ENCODE measurements at places on chromosomes 13 and 19. TPM values are rescaled to one million over a fixed set of nuclear protein-coding genes. Genes with fewer than 3 reads are reported as not detected.
A peak's percentile ranks its signal among the peaks of the same experiment; 100 is the strongest.

APLP1 gene
- total RNA-seq: 1.2 TPM

DPF1 gene
- total RNA-seq: 1.2 TPM

LYL1 gene
- 5.6 TPM for total RNA-seq

CALR gene
- 625 TPM for total RNA-seq

OR7A17 gene
- total RNA-seq: not detected

COL5A3 gene
- total RNA-seq: 2.8 TPM

ZNF738 gene
- 11.8 TPM for total RNA-seq

DNA sequence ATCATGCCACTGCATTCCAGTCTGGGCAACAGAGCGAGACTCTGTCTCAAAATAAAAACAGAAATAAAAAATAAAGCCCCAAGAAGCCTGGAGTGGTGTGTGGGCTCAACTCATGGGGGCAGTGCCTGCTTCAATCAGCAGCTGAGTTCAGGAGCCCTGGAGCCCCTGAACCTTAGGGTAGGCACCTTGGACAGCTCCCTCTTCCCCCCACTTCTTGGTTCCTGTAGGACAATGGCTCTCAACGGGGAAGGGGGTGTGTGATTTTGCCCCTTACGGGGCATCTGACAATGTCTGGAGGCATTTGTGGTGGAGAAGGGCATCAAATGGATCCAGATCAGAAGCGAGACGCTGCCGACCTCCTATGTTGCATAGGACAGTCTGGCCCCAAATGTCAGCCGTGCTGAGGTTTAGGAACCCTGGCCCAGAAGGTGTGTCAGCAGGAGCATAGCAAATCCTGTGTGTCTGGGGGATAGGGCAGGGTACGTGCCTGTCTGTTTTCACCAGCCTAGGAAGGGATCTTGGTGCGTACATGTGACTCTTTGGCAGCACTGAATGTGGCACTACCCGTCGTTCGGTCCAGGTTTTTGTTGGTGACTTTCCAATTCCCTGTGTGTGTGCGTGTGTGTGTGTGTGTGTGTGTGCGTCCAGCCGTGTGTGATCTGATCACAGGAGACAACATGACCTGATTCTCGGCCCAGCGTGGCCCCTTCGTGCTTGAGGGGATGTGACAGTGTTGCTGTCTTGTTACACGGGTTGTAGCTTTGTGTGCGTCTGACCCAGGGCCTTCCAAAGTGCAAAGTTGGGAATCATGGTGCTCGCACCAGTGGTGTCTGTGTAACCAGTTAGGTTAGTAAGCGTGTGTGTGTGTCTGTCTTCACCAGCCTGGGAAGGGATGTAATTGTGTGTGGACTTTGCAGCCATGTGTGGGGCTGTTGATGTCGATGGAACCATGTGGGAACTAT lies 7.5 kb downstream of the IGLON5 start:
- H3K4me1 ChIP-seq: no peaks in the 10 kb centered on the region
- peaks cover 27% of the 10 kb centered on the region for H3K27me3 ChIP-seq
- DNase-seq: no peak
- no peak overlapping the region for H3K27ac ChIP-seq
- no peaks in the 10 kb centered on the region for H3K36me3 ChIP-seq

GRCh38 chr13:20136781-20137703 lies 23.8 kb downstream of the GJA3 start:
- H3K27me3 ChIP-seq: peaks cover 48% of the 10 kb centered on the region
- DNase-seq: peak; percentile 67
- no peaks in the 10 kb centered on the region for H3K36me3 ChIP-seq
- peak overlapping the region; percentile 20 for H3K4me3 ChIP-seq
- H3K27ac ChIP-seq: no peak overlapping the region
- H3K4me1 ChIP-seq: peaks cover 4% of the 10 kb centered on the region

DNA sequence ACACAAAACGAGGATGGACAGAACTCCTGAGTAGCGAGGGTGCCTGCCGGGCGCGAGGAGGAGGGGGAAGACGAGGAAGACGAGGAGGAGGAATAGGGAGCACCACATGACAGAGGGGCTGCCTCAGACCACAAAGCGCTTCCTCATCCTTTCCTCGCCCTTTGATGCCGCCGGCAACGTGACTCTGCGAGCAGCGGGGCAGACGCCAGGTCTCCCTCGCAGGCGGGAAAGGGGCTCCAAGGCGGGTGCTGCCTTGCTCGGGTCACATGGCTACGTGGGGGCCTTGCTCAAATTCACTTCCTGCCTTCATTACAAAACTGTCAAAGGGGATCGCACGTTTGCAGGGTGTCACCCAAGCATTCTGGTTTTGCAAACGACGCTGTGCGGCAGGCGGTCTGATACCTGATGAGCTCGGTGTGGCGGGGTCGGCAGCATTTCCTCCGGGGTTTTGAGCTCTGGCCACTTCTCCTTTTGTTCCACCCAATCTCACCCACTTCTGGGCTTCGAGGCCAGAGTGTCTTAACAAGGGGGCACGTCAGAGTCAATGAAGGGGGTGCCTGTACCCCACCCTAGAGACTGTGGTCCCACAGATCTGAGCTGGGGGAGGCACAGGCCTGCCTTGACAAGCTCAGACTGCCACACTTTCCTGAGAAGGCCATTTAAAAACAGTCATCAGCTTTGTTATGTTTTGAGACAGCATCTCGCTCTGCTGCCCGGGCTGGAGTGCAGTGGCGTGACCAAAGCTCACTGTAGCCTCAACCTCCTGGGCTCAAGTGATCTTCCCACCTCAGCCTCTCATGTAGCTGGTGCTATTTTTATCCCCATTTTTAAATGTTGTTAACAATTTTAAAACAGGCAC lies 14.9 kb downstream of the MAP2K2 start:
- peak overlapping the region; percentile 12 for H3K4me3 ChIP-seq
- no peaks in the 10 kb centered on the region for H3K27me3 ChIP-seq
- H3K36me3 ChIP-seq: peaks cover 34% of the 10 kb centered on the region
- peak overlapping the region; percentile 90 for H3K27ac ChIP-seq

DNA sequence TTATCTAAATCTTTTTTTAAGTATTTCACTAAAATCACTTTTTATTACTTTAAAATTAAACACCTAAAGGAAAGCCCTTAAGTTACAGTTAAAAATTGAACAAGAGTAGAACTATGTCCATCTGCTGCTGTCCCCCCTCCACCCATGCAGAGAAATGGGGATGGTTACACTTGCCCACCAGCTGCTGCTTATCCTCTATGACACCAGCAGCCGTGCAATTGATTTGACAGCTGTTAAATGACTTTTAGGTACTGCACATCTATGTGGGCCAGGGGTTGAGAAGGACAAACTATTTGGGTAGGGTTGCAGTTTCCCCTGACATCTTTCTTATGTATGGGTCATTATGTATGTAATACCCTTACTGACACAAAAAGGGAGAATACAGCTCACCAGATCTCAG lies 77.2 kb downstream of the TBC1D4 start:
- no peak overlapping the region for H3K4me3 ChIP-seq
- H3K27me3 ChIP-seq: peaks cover 9% of the 10 kb centered on the region
- H3K4me1 ChIP-seq: no peaks in the 10 kb centered on the region
- no peaks in the 10 kb centered on the region for H3K36me3 ChIP-seq
- no peak for DNase-seq

- peak overlapping the region; percentile 97 for H3K4me3 ChIP-seq
- no peak for DNase-seq
- H3K4me1 ChIP-seq: peaks cover 61% of the 10 kb centered on the region
- H3K27ac ChIP-seq: peak overlapping the region; percentile 96
- H3K27me3 ChIP-seq: no peaks in the 10 kb centered on the region
- H3K36me3 ChIP-seq: peaks cover 59% of the 10 kb centered on the region
Measured at GRCh38 chr13:46178821-46179220, 3.2 kb downstream of the LCP1 start.

- peaks cover 5% of the 10 kb centered on the region for H3K27me3 ChIP-seq
- H3K27ac ChIP-seq: no peak overlapping the region
- no peak overlapping the region for H3K4me3 ChIP-seq
- H3K4me1 ChIP-seq: no peaks in the 10 kb centered on the region
Measured at GRCh38 chr19:48530066-48530720, 18.6 kb upstream of the LMTK3 start.

DNA sequence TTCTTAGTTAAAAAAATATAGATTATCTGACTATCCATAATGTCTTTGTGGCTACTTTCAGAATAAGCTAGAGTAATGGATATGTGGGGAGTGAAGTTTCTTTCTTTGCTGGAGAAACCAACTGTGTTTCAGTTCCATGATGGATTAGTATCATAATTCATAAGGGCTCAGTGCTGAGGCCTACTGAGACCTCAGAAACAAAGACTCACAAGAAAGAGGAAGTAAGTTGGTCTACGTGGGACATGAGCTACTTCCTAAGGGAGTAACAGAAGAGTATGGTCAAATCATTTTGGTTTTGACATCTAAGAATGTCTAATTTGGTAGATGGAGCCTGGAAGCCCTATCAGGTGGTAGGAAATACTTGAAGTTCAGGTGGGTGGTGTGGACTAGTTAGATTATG lies 99.0 kb upstream of the HTR2A start:
- H3K4me1 ChIP-seq: no peaks in the 10 kb centered on the region
- H3K27me3 ChIP-seq: no peaks in the 10 kb centered on the region
- no peaks in the 10 kb centered on the region for H3K36me3 ChIP-seq
- no peak for DNase-seq
- H3K27ac ChIP-seq: no peak overlapping the region

- H3K4me3 ChIP-seq: no peak overlapping the region
- peaks cover 12% of the 10 kb centered on the region for H3K4me1 ChIP-seq
- H3K27me3 ChIP-seq: no peaks in the 10 kb centered on the region
- H3K27ac ChIP-seq: no peak overlapping the region
Measured at GRCh38 chr19:15487038-15487437, 7.7 kb upstream of the PGLYRP2 start.

- H3K36me3 ChIP-seq: peaks cover 9% of the 10 kb centered on the region
- DNase-seq: no peak
- peaks cover 7% of the 10 kb centered on the region for H3K4me1 ChIP-seq
- no peak overlapping the region for H3K27ac ChIP-seq
Measured at GRCh38 chr13:27573265-27573664, 47.1 kb downstream of the LNX2 start.

GRCh38 chr13:45362939-45363338 lies 22.0 kb upstream of the TPT1 start:
- H3K4me1 ChIP-seq: peaks cover 39% of the 10 kb centered on the region
- DNase-seq: no peak
- H3K36me3 ChIP-seq: peaks cover 39% of the 10 kb centered on the region
- peak overlapping the region; percentile 1 for H3K27ac ChIP-seq

- no peak for DNase-seq
- H3K27me3 ChIP-seq: no peaks in the 10 kb centered on the region
- H3K27ac ChIP-seq: no peak overlapping the region
Measured at GRCh38 chr19:22882797-22883196, 50.7 kb downstream of the ZNF723 start.

DNA sequence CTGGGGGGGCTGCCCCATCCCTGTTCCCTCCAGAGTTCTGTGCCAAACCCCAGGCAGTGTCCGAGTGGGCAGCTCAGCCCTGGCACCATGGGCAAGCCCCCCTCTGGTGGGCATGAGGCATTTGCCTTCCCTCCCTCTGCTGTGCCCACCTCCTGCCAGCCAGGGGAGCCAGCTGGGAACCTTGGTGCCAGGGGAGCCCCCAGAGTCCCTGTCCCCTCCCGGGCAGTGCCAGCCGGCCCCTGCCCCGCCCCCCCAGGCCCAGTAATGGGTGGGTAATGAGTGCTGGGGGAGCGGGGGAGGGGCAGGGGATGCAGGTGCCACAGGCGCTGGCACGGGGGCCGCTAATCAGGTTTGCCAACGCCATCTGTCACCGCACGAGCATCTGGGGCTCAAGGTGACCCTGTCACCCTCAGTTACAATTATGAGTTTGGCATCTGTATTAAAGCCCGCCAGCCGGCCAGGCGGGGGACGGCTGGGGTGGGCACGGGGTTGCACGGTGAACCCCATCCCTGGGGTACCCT lies 5.9 kb downstream of the DAND5 start:
- no peaks in the 10 kb centered on the region for H3K36me3 ChIP-seq
- peaks cover 8% of the 10 kb centered on the region for H3K27me3 ChIP-seq
- no peak overlapping the region for H3K4me3 ChIP-seq

GRCh38 chr13:38670627-38671026 lies 16.2 kb upstream of the FREM2 start:
- no peaks in the 10 kb centered on the region for H3K27me3 ChIP-seq
- H3K27ac ChIP-seq: no peak overlapping the region
- DNase-seq: no peak
- no peak overlapping the region for H3K4me3 ChIP-seq

DNA sequence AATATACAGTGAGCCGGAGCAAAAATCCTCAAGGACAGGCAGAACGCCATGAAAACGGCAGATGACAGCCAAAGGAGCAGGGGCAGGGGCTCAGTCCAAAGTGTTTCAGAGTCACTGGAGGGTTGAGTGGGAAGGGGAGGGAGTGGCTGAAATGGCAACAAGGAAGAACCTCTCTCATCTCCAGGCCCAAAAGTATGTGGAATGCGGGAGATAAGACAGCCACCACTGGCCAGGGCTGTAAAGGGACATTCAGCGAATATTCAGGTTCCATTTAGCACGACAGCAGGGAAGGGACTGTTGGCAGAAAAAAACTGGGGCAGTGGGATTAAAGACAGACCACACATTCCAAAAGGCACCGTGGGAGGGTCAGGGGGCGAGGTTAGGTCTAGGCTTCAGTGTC lies 48.4 kb downstream of the USPL1 start:
- H3K27me3 ChIP-seq: no peaks in the 10 kb centered on the region
- H3K4me1 ChIP-seq: no peaks in the 10 kb centered on the region
- no peak overlapping the region for H3K4me3 ChIP-seq
- no peaks in the 10 kb centered on the region for H3K36me3 ChIP-seq
- no peak overlapping the region for H3K27ac ChIP-seq

GRCh38 chr19:7104747-7105447 lies 35.4 kb downstream of the ZNF557 start:
- H3K27ac ChIP-seq: no peak overlapping the region

DNA sequence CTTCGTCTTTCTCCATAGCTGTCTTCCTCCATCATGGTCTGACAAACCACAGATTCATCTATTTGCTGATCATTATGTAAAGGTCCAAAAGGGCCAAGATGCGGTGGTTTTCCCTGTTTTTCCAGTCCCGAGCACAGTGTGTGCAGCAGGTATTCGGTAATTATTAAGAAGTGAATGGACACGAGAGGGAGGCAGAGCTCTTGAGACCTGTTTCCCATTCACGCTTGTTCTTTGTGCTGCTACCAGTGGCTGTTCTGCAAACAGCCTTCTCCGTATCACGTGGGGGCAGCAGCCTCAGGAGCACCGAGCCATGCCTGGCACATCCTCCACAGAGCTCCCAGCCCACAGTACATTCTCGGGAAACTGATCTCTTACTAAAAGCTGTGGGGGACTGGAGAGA lies 50.3 kb downstream of the CCDC70 start:
- no peak for DNase-seq
- peaks cover 13% of the 10 kb centered on the region for H3K27me3 ChIP-seq
- H3K27ac ChIP-seq: no peak overlapping the region
- H3K36me3 ChIP-seq: no peaks in the 10 kb centered on the region

Data from activated CD4-positive, alpha-beta memory T cell treated with anti-CD3 and anti-CD28 coated beads for 36 hours (primary cell).